CD4-positive, alpha-beta T cell treated with Interleukin-4 for 4 hours (primary cell): ENCODE measurements at places on chromosomes 1 and 21.

- no peak for DNase-seq
Observed at GRCh38 chr1:64581843-64582185, 111.9 kb downstream of the CACHD1 start.

- no peak for DNase-seq
Observed at GRCh38 chr1:47934243-47934805, 62.9 kb downstream of the TRABD2B start.

DNA sequence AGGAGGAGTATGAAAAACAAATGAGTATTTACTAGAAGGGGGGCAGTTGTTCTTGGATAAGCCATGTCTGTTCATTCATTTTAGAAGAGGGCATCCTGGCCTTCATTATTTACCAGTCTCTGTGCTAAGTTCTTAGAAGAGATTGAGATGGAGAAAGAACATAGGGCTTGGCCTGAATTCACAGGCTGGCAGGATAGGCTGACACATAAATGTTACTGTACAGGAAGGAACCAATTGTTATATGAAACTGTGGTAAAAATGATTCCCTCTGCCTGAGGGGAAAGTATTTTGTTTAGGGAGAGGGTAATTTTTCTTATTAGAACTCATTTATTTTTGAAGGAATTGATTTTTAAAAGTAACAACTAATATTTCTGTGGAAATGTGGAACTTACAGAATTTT, 99.5 kb downstream of the MAN1A2 start:
- no peak for DNase-seq

DNA sequence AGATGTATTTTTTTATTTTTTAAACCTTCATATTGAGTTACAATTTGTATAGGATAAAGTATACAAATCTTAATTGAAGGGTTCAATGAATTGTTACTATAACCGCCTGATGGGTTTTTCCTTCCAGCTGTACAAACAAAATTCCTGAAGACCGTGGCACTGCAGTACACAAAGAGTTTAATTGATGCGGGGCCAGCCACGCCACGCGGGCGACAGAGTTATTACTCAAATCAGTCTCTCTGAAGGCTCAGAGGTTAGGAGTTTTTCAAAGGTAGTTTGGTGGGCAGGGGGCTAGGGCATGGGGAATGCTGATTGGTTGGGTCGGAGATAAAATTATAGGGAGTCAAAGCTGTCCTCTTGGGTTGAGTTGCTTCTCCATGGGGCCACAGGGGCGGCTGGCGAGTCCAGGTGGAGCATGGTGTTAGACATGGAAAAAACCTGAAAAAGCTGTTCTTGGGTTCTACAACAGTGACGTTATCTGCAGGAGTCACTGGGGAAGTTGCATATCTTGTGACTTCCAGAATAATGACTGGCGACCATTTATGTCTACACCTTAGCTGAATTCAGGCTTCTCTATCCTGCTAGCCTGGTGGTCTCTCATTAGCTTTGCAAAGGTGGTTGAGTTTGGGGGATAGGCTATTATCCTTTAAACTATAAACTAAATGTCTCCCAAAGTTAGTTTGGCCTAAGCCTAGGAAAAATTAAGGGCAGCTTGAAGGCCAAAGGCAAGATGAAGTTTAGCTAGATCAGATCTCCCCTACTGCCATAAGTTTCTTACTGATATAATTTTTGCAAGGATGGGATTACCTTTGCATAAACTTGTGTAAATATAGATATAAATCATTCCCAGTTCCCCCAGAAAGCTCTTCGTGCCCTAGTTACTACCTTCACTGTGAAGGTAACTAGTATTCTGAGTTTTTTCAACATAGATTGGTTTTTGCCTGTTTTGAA, 13.0 kb upstream of the TMEM9 start:
- no peak for DNase-seq

GRCh38 chr21:37828556-37828955, 87.7 kb downstream of the KCNJ6 start:
- DNase-seq = no peak

DNA sequence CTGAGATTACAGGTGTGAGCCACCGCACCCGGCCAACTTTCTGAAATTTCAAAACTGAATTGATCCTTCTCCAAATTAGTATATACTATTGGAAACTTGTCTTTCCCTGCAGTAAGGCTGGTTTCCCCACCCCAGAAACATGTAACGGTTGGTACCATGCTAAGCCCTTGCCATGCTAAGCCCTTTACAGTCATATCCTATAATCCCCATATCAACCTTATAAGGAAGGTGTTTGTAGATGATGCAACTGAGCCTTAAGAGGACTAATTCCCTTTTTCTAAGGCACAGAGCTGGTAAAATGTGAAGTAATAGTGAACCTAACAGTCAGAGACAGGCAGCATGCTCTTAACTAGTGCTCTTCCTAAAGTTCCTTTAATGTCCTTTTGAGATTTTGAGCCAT, 413.7 kb downstream of the DISC1 start:
- no peak for DNase-seq

GRCh38 chr1:165408518-165408917, 36.4 kb downstream of the RXRG start:
- no peak for DNase-seq

DNA sequence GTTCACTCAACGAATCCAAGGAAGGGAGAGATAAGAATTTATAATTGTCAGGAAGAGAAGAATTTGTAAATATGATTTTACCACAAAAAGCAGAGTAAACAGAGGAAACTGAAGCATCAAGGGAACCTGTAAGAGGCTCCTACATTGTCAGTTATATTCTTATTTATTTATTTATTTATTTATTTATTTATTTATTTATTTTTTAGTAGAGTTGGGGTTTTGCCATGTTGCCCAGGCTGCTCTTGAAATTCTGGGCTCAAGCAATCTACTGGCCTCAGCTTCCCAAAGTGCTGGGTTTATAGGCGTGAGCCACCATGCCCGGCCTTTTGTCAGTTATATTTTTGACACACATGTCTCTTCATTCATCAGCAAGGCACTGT, 47.1 kb downstream of the FCRL3 start:
- DNase-seq = no peak

DNA sequence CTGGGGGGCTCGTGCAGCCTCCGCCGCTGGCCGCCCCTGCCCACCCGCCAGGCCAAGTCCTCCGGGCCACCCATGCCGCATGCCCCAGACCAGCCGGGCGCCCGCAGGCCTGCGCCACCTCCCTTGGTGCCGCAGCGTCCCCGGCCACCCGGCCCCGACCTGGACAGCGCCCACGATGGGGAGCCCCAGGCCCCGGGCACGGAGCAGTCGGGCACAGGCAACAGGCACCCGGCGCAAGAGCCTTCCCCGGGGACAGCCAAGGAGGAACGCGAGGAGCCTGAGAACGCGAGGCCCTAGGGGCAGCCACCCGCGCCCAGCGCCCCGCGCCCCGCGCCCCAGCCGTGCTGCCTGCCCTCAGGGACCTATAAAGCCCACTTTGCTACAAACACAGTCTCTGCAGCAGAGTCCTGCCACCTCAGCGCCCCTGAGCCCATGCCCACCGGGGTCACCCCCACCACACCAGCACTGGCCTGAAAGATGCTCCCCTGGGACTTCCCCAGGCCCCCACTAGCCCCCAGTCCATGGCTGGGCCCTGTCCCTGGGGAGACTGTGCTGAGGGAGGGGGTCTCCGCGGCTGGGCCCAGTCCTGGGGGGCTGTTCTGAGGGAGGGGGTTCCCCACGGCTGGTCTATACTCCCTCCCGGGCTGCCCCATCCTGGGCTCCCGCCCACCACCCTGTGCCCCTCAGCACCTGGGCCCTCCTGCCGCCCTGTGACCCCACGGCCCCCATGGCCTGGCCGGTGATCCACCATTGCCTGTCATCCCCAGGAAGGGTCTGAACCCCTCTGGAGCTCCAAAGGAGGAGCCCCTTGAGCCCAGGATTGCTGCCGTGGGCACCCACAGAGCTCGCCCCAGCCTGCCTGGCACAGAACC, 8.6 kb downstream of the TNFRSF18 start:
- no peak for DNase-seq

GRCh38 chr1:93338387-93339146, 7.1 kb upstream of the DR1 start:
- DNase-seq = no peak

- no peak for DNase-seq
Observed at GRCh38 chr1:110065841-110066240, 4.6 kb downstream of the ALX3 start.

- DNase-seq = no peak
Observed at GRCh38 chr1:24933468-24933867, 3.4 kb upstream of the RUNX3 start.

- DNase-seq = no peak
Observed at GRCh38 chr1:29245876-29246275, 9.6 kb downstream of the PTPRU start.

DNA sequence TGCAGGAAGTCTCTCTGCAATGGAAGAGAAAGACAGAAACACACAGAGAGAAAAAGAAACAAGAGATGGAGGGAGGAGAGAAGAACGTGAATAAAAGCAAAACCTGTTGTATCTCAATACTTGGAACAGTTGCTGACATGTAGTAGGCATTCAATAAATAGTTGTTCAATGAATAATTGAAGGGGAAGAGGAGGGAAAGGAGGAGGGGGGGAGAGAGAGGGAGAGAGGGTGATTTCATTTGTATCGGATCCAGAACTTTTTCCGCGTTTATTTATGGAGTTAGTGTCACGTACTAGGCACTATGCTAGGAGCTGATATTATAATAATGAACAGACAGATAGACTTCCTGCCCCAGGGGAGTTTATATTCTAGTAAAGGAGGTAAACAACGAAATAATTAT, 144.1 kb downstream of the OMA1 start:
- DNase-seq = no peak

GRCh38 chr1:214444182-214444939, 107.0 kb downstream of the PTPN14 start:
- DNase-seq = no peak

DNA sequence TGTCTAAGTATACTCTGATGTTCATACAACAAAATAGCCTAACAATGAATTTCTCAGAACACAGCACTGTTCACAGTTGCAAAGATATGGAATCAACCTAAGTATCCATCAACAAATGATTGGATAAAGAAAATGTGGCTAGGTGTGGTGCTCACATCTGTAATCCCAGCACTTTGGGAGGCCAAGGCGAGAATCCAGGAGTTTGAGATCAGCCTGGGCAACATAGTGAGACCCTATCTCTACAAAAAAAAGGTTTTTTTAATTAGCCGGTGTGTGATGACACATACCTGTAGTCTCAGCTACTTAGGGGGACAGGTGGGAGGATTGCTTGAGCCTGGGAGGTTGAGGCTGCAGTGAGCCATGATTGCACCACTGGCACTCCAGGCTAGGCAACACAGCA, 10.7 kb downstream of the IFNAR2 start:
- DNase-seq = no peak

GRCh38 chr1:119294199-119294598, 74.4 kb upstream of the HAO2 start:
- DNase-seq = no peak

- no peak for DNase-seq
Observed at GRCh38 chr1:151502035-151502700, 9.0 kb upstream of the CGN start.

DNA sequence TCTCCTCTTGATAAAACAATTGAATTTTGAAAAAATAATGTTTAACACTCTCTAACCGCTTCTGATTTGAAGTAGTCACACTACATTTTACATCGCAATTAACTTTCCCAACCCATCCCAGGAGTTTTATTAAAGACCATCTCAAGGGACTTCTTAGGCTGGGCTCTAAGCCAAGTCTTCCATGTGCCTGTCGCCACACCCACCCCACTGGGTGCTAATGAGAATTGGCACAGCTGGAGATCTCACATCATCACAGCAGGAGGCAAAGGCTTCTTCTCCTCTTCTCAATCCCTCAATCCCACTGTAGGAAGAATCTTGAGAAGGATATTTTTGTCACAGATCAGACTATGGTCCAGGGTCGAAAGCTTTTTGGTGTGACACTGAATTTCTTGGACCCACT, 328.9 kb downstream of the NUF2 start:
- no peak for DNase-seq
